Effector memory CD8-positive, alpha-beta T cell (primary cell): ENCODE measurements at places on chromosomes 2 and 18.

DNA sequence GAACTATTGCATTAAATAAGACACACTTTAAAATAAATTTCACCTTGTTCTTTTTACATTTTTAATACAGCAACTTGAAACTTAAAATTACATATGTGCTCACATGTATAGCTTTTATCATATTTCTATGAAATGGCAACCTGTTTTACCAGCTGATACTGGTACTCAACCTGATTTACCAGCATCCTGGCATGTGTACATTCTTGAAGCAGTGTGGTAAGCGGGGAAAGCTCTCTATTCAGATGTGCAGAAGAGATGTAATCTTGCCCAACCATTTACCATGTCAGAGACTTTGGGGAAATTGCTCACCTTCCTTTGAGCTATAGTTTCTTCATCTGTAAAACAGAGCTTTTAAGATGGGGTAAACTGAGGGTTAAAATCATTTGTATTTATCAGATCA is 133.2 kb downstream of the CCDC148 start:
- no peak for DNase-seq

- no peak for DNase-seq
These were observed 498.3 kb downstream of the RIT2 start for GRCh38 chr18:42617221-42617620.

GRCh38 chr2:148362144-148362796 is 282.3 kb upstream of the EPC2 start:
- no peak for DNase-seq

- DNase-seq = no peak
These were observed 10.5 kb downstream of the CCDC88A start for GRCh38 chr2:55408918-55409868.
